Suppressor macrophage (primary cell): ENCODE measurements at places on chromosomes 5 and 9.

DNA sequence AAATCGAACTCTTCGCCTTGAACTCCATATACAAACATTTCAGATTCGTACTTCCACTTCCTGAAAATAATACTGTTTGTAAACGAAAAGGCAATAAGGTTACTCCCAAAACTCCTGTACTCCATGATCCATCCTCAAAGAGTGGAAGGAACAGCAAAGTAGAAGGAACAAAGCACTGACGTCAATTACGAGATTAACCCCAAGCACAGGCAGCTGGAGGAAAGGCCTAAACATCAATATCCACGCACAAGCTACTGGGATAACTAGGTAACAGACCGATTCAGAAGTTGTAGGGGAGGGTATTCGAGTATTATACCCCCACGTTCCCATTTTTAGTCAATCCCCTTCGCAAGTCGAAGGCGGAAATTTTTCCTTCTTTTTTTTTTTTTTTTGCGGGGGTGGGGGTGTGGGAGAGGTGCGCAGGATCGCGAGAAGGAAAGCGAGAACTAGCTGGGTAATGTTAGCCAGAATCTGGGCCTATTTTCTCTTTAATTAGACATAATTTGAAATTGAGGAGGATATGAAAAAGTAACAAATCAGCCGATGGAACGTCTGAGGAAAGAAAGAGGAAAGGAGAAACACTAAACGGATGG is 909 bp downstream of the AFF4 start:
- peak; percentile 72 for DNase-seq

DNA sequence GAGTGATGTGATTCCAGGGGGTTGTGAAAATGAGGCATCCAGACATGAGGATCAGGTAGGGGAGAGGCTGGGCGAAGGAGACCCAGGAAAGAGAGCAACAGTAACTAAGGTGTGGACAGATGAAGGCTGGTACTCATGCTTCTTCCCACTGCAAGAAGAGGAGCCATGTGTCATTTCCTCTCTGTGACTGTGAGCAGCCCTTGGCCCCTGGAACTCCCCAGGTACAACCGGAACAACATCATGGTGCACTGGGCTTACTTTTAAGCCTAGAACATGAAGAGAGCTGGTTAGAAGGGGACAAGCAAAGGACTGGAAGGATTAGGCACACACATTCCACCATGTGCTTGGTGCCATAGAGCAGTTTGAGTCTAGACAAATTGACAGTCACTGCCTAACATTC is 10.9 kb upstream of the IL12B start:
- DNase-seq = no peak

DNA sequence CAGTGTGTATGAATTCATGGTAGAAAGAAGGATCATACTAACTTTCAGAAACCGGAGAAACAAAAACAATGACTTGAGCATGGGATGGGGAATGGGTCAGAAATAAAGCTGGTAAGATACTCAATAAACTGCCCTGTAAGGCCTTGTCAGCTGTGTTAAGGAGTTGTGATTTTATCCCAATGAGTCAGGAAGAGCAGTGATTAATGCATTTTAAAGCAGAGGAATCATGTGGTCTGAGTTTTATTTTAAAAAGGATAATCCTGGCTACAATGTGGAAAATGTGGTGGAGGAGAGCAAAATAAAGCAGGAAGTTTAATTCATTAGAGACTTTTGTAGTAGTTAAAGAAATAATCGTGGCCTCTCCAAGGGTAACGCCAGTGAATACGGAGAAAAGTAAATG is 28.7 kb downstream of the DHX29 start:
- DNase-seq = no peak

DNA sequence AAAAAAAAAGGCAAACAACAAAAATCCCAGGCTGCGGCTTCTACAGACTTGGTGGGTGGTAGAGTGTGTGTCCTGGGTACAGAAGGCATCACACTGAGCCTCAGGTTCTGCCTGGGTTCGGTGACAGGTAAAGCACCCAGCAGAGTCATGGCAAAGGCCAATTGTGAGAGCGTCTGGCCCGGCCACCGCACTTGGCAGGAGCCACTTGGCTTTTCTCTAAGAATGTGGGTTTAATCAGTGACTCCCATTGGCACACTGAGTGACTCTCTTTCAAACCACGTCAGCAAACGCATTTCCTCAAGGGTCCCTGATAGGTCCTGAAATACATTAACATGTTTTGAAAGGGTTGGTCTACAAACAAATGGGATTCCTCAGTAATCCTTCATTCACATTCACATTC is 17.0 kb downstream of the COL23A1 start:
- no peak for DNase-seq

DNA sequence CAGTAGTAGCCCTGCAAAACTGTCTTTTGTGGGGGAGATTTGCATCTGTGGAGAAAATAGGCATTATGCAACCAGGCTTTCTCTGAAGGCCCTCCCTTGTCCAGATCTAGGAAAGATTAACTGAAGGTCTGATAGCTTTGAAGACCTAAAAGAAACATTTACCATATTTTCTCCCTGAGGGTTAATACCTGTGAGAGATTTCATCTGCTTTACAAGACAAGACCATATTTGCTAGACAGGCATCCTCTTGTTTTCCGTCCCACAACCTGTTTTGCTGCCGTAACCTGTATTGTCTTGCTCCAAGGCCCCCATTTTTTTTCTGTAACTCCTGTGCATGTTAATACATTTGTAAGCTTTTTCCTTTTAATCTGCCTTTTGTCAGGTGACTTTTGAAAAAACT is 1985.2 kb upstream of the CDH9 start:
- DNase-seq = no peak

- DNase-seq = no peak
These were observed 85.4 kb upstream of the MIER3 start for GRCh38 chr5:57037355-57037754.

DNA sequence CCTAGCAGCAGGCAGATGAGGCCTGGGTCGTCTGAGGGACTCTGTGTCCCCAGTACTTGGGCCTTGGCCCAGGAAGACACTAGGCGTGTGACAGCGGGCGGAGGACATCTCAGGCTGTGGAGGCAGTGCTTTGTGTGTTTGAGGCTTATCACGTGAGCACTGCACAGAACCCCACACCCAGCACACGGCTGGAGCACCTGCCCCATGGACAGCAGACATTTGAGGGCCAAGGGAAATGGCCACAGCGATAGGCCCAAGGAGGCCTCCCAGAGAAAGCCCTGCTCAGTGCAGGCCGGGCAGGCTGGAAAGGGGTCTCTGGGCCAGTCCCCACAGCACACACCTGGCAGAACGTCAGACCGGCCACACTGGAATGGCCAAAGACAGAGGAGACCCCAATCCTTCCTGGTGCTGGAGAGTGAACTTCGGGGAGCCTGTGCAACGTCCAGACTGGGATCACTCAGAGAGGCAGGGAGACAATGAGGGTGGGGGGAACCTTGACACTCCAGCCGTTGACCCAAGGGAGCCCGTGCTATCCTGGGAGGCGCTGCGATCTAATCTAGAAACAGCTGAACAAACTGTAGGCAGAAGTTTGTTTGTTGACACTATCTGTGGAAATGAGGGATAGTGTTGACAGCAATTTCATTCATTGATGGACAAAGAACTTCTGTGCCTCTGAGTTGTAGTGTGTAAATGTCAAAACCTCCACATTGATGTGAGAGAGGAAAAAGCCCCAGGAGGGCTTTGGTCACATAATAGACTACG is 19.6 kb upstream of the FLT4 start:
- DNase-seq = no peak

GRCh38 chr5:168423478-168423877 is 62.8 kb upstream of the RARS1 start:
- no peak for DNase-seq

DNA sequence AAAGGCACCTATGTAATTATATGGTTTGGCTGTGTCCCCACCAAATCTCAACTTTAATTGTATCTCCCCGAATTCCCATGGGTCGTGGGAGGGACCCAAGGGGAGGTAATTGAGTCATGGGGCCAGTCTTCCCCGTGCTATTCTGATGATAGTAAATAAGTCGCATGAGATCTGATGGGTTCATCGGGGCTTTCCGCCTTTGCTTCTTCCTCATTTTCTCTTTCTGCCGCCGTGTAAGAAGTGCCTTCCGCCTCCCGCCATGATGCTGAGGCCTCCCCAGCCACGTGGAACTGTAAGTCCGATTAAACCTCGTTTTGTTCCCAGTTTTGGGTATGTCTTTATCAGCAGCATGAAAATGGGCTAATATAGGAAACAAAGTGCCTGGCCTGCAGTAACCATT is 56.6 kb downstream of the TSPAN17 start:
- no peak for DNase-seq

- no peak for DNase-seq
These were observed 114.1 kb downstream of the DAPK1 start for GRCh38 chr9:87611776-87612175.

DNA sequence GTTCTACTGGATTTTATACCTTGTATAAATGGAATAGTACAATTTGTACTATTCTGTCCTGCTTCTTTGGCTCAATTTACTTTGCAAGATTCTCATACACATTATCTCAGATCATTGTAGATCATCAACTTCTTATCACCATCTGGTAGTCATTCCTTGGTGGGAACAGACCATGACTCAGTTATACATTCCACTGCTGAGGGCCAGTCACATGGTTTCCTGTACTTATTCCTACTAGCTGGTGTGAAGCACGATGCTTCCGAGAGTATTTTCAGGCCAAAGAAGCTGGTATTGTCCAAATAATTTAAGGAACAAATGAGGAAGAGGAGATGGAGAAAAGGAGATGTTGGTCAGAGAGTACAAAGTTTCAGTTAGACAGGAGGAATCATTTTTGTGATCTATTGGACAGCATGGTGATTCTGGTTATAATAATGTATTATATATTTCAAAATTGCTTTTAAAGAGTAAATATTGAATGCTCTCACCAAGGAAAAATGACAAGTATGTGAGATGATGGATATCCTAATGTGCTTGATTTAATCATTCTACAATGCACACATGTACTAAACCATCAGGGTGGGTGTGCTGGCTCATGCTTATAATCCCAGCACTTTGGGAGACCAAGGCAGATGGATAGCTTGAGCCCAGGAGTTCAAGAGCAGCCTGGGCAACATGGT is 124.1 kb downstream of the SYK start:
- DNase-seq = no peak

GRCh38 chr9:133347515-133347984 is 381 bp downstream of the MED22 start:
- DNase-seq = peak; percentile 64

GRCh38 chr9:2192356-2192979 is 177.3 kb downstream of the SMARCA2 start:
- DNase-seq = no peak

- no peak for DNase-seq
These were observed 10.8 kb upstream of the TTC39B start for GRCh38 chr9:15317836-15318235.

GRCh38 chr5:74272831-74273451 is 367.6 kb downstream of the ENC1 start:
- DNase-seq = no peak
